Endothelial cell (in vitro differentiated cells): ENCODE measurements at places on chromosomes 16 and 17.

DNA sequence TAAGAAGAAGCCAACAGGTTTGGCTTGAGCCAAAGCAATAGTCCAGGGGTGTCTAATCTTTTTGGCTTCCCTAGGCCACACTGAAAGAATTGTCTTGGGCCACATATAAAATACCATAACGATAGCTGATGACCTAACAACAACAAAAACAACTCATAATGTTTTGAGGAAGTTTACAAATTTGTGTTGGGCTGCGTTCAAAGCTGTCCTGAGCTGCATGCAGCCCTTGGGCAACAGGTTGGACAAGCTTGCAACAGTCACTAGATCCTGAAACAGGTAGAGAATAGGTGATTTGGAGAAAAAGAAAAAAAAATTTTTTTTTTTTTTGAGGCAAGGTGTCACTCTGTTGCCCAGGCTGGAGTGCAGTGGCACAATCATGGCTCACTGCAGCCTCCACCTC lies 4.5 kb downstream of the CRYBA1 start:
- DNase-seq: no peak

DNA sequence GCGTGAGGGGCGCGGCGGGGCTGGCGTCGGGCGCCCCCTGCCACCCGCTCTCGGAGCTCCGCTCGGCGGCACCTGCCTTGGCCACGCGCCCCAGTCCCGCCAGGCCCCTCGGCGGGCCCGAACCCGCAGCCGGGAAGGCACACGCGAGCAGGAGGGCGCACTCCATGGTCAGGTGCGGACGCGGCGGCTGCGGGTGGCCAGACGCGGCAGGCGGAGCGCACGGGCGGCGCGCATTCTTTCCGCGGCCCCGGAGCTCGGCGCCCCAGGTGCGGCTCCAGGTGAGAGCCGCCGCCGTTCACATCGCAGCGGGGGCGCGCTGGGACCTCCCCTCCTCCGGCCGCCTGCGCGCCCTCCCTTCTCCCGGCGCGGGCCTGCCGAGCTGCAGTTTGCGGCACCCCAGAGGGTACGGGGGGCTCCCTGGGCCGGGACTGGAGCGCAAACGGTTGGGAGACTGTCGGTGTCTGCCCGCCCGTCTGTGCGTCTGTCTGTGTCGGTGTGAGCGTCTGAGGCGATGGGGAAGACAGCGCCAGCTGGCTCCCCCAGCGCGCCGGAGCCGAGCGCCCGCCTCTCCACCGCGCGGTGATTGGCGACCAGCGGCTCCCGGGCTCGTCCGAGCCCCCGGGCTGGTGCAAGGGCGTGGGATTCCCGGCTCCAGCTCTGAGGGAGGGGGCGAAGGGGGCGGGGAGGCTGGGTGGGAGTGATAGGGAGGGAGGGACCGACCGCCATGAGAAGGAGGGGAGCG lies at the start of gene ADAMTS18:
ADAMTS18 (minus strand) TSS at position 505 of the 742 bp plus-strand sequence; CDS start at position 166, 339 bp downstream.
- DNase-seq: peak; percentile 13

DNA sequence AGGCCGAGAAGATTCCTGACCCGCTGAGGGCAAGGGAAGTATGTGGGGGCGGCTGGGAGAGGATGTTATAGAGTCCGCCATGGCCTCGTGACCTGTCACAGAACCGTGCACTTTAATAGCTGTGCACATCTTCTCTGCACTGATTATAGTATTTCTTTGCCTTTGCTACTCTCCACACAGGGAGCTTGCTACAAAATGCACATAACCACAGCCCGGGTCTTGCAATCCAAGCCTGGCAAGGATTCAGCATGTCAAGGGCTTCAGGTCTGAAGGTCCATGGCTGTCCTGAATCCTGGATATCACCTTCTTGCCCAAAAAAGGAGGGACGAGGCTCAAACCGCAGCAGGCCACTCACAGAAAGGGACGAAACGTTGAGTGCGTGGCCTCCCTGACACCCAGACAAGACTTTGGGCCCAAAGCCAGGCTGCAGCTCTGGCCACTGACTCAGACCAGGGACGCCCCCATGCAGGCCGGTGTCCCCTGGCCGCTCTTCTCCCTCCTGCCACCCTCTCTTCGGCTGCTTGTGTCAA lies 43.7 kb downstream of the USP22 start:
- no peak for DNase-seq

GRCh38 chr16:69927056-69927757 lies 23.9 kb upstream of the CLEC18A start:
- no peak for DNase-seq

GRCh38 chr17:78112518-78113471 lies 15.8 kb downstream of the TMC6 start:
- peak; percentile 91 for DNase-seq

GRCh38 chr16:85041219-85042166 lies 13.9 kb downstream of the KIAA0513 start:
- no peak for DNase-seq

- DNase-seq: no peak
Observed at GRCh38 chr16:84478172-84478947, 26.1 kb downstream of the MEAK7 start.

DNA sequence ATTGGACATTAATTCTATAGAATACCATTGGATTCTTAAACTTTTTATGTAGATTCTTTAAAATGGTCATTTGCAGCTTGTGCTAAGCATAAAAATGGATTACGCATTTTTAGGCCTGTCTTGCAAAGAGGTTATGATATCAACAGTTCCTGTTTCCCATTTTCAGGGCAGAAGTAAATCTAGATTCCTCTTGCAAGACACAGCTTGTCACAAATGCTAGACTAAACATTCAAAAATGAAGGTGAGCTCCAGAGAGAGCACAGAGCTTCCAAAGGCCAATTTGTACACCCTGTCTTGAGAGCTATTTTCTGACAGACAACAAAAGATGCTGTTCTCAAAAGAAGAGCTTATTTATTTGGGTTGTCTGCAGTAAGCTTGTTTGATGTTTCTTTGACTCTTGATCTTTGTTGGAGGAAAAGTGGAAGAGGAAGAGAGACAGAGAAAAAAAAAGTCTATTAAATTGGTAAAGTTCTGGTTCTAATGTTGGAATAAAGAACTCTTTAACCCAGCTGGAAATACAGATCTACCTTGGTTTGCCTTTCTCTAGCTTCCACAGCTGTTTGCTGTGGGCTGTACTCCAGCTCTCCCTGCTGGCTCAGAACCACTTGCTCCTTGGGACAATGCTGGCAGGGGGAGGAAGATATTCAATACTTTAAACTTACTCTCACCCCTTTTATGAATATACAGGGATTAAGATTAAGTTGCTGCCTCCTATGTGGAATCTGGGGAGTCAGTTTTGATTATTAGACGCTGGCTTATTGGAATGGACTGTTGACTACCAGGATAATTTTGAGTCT lies 651.8 kb downstream of the CDH11 start:
- no peak for DNase-seq

GRCh38 chr17:64709481-64709880 lies 47.4 kb upstream of the SMURF2 start:
- DNase-seq: no peak

DNA sequence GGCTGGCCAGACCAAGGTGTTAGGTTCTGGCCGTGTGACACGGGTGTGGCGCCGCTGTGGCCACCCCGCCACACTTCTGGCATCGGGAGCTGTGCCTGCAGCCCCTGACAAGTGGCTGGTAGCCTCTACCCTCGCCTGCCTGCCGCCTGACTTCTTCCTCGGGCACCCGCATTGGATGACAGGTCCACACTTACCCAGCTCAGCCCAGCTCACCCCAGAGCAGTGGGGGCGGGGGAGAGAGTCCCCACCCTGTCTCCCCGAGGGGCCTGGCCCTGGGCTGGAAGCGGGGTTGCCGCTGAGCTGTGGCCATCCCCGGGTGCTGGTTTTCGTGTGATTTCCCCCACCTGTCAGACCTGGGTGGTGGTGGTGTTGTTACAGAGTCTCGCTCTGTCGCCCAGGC lies 53.9 kb upstream of the ACSF3 start:
- DNase-seq: no peak

DNA sequence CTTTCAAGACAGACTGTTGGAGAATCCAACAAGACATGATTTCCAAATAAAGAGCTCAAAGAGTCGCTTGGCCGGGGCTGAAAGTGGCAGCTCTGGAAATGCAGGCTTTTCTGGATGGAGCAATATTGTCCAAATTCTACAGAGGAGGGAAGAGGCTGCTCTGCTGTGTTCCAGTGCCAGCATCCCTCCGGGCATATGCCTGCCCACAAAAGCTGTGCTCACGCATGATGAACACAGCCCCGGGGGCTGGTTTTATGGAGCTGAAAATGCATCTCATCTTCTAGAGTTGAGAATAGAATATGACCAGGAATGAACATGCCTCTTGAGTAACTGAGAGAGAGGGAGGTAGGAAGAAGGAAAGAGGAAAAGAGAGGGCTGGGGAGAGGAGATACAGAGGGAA lies 74.7 kb upstream of the TOX3 start:
- DNase-seq: no peak

DNA sequence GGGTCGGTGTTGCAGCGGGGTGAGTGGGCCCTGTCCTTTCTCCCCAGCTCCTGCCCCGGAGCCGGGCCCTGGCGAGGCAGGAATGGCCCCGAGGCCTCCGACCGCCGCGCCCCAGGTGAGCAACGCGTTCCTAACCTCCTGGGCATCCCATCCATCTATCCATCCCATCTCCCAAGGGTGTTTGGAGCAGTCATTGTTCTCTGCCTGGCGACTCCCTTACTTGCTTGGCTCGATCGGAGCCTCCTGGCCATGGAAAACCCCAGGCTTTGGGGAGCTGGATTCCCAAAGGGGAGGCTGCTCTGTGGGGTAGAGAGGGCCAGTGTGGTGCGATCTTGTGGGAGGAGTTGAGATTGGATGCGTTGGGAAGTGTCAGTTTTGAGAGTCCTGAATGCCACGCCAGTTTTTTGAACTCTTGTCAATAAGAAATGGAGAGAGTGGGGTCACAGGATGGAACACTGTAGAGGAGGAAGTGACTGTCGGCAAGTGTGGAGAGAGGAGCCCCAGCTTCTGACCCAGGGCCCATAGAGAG lies 684 bp downstream of the ZFP90 start:
- no peak for DNase-seq

DNA sequence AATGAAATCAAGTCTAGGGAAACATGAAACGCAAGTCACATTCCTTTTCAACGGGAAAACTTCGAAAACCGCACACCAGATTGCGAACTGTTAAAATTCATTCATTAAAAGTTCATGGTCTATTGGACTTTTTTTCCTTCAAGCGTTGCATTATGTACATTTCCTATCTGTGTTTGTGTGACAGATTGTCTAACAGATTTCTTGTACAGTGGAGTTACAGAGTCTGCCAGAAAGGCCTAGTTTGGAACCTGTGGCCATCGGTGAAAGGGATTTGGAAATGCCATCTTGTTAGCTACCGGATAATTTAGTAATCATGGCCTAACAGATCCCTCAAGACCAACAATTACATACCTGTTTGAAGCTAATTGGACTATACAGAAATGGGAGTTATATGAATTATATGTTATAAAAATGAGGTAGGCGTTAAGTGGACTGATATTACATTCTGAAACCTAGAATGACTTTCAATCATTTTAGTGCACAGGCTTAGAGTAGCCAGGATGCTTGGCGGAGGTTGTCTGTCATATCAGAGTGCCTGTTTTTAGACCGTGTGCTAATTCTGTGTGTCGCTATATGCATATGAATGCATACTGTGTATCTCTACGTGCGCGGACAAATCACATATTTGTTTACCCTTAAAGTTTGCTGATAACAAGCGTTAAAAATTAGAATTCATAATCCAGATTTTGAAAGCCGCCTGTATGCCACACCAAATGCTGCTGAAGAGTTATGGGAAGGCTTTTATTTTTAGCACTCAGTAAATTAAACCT lies 885.4 kb upstream of the RBFOX1 start:
- DNase-seq: no peak

GRCh38 chr17:15929941-15930340 lies 15.0 kb upstream of the ADORA2B start:
- no peak for DNase-seq

DNA sequence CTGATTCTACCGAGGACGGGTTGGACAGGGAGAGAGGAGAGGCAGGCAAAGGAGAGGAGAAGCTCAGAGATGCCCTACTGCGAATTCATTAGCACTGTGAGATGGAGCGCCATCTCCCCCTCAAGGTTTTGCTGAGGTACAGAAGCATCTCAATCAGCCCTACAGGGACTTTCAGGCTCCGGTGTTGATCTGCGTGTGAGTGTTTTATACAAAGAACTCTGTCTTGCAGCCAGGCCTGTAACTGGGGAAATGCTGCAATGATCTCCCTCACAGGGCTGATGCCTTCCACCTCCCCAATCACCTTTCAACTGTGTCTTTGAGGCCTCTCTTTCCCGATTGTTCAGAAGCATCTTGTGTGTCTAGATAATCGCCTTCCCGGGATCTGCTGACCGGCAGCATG lies 74.8 kb downstream of the IRX6 start:
- no peak for DNase-seq

DNA sequence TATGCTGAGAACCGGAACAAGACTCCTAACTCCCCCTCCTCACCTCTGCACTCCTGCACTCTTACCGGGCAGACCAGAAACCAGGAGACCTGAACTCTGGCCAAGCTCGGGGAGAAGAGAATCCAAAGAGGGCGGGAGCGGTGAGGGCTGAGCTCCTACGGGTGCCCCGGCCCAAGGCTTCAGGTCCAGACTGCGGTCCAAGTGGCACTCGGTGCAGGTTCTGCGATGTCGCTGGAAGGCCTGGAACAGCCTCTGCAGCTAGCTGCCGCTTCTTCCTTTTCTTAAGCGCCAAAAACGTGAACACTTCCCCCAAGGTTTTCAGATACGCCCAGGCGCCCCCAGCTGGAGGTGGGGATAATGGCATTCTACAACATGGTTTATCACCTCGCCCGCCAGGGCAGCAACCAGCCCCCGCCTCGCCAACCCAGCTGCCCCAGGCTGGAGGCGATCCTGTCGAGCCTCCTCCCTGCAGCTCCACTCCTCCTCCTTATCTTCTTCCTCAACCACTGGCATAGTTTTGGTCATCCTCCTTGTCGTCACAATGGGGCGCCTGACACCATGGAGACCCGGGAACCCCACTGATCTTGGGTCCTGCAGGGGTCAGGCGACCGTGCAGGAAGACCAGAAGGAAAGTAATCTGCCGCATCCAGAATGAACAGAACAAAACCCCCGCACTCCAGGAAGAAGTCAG lies 1735.9 kb downstream of the TP53TG3F start:
- no peak for DNase-seq

DNA sequence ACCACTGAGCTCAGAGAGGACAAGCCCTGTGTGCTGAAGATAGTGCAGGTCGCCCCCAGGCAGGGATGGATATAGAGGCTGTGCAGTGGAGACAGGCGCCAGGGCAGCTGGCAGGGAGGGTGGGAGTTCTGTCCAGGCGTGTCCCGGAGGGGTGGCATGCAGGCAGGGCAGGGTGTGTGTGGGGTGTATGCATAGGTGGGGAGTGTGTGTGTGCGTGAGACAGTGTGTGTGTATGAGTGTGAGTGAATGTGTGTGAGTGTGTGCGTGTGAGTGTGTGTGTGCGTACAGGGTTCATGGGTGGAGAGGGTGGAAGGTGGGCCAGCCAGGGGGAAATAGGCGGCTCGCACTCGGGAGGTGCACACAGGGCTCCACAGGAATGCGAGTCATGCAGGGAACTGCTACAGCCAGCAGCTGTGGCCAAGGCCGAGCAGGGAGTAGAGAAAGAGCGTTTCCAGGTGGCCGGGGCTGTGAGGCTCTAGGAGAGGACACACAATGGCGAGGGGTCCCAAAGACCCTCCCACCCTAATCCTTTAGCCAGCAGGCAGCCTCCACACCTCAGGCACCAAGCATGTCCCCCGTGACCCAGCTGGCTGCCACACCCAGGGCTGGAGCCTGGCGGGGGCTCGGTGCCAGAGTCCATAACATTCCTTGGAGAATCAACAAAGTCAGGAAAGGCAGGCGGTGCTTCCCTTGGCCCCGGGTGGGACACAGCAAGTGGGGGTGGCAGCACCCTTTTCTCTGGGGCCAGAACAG lies 4.6 kb downstream of the PLCD3 start:
- no peak for DNase-seq
